ENCODE measurements at places on chromosomes 6 and 20.

GRCh38 chr6:44224029-44224964 is 902 bp downstream of the SLC29A1 start:
- no peak for DNase-seq

- DNase-seq, result no peak
Observed at GRCh38 chr6:111912904-111913303, 39.7 kb upstream of the FYN start.

DNA sequence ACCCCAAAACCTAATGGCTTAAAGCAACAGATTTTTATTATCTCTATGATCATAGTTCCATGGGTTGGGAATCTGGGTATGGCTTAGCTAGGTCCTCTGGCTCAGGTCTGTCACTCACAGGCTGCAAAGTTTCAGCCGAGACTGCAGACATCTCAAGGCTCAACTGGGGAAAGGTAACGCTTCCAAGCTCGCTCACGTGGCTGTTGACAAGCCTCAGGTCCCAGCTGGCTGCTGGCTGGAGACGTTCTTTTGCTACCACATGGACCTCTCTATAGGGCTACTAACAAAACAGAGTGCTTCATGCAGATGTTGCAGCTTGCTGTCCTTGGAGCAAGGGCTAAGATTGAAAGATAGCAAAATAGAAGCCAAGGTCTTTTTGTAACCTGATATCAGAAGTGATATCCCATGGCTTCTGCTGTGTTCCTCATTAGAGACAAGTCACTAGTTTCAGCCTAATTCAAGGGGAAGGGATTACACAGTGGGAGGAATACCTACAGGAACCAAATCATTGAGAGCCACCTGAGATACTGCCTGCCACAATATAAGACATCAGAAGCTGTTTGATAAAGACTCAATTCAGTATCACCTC is 6.6 kb downstream of the HTR1E start:
- no peak for DNase-seq

DNA sequence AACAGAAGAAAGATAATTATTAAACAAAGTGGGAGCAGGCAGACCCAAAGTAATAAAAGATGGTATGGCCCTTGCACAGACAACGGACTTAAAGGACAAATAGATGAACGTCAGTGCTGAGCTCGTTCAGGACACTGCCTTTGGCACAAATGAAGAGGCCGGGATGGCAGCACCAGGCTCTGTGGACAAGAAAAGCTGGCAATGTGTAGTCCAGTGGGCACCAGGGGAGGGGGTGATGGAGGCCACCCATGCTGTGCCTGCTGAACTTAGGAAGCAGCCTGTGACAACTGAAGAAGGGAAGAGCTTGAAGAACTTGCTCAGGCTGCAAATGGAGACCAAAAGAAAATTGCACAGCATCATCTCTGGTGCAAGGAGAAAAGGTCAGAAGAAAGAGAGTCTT is 131.0 kb downstream of the ANKRD60 start:
- DNase-seq, result no peak

DNA sequence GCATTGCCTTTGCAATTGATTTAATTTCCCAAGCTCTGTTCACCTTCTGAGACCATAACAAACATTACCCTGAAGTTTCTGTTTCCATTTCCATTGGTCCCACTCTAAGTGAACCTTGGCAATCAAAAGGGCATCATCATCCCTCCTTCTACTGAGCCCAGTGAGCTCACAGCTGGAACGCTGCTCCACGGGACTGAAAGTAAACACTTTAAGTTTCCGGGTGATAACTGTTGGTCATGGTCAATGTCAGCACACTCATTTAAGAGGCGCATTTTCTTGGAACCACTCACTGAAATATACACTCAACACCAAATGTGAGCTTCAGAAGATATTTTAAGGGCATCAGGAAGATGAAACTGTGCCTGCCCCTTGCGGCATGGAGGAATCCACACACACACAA is 37.1 kb upstream of the RPS6KA2 start:
- no peak for DNase-seq

GRCh38 chr6:11659757-11660156 is 118.8 kb downstream of the ADTRP start:
- no peak for DNase-seq

DNA sequence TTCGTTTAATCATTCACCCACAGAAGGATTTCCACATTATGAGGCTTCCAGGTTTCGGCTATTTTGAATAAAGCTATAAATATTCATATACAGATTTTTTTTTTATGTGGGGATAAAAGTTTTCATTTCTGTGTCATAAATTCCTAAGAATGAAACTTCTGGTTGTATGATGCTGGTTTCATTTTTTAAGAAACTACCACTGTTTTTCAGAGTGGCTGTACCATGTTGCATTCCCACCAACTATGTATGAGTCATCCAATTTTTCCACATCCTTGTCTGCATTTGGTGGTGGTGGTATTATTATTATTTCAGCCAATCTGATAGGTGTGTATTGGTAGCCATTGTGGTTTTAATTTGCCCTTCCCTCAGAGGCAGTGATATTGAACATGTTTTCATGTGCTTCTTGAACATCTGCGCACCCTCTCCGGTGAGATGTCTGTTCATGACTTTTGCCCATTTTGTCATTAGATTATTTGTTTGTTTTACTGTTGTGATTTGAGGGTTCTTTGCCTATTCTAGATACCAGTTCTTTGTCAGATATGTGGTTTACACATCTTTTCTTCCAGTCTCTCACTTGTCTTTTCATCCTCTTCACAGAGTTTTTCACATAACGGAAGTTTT is 75.5 kb downstream of the DOK5 start:
- DNase-seq, result no peak

DNA sequence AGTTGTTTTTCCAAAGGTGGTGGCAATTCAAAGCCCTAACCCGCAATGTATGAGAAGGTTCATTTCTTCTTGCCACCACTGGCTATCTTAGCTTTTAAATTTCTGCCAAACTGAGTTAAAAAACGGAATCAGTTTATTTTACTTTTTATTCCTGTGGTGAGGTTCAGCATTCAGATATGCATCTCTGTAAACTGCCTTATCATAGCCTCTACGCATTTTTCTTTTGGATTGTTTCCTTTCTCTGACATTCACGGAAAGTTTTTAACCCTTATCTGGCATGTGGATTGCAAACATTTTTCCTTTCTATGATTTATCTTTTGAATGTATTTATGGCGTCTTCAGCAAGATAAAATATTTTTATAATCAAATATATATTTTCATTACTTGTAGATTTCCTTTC is 37.7 kb downstream of the AK9 start:
- no peak for DNase-seq

DNA sequence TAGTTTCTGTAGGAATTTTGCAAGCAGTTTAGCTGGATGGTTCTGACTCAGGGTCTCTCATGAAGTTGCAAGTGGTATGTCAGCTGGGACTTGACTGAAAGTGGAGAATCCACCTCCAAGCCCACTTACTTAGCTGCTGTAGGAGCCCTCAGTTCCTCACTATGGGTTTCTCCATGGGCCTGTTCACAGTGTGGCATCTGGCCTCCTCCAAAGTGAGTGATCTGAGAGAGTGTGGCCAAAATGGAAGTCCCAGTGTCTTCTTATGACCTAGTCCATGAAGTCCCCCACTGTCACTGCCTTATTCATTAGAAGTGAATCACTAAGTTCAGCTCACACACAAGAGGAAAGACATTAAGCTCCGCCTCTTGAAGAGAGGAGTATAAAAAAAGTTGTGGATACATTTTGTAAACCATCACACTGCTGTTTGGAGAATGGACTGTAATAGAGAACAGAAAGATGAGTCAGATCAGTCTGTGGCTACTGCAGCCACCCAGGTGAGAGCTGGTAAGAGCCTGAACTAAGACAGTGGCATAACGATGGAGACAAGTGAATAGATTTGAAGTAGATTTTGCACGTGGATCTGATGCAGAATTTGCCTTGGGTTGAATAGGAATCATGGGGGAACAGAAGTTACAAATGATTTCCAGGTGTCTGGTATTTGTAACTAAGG is 4.9 kb upstream of the NELFCD start:
- DNase-seq, result no peak

All from GM12892 (cell line).